Heart right ventricle (tissue), 16 donors: ENCODE measurements at places on chromosomes 7 and 10. TPM values are rescaled to one million over a fixed set of nuclear protein-coding genes. Genes with fewer than 3 reads are reported as not detected.

- no peaks in the 10 kb centered on the region for H3K27me3 ChIP-seq
- H3K4me3 ChIP-seq: peak overlapping the region; percentile 88
- H3K36me3 ChIP-seq: no peaks in the 10 kb centered on the region
These were observed 621 bp upstream of the FAM133B start for GRCh38 chr7:92590711-92591310.

- no peak for DNase-seq
- no peaks in the 10 kb centered on the region for H3K36me3 ChIP-seq
- H3K4me1 ChIP-seq: peaks cover 17% of the 10 kb centered on the region
- no peak overlapping the region for H3K4me3 ChIP-seq
- H3K27ac ChIP-seq: no peak overlapping the region
- peaks cover under 1% of the 10 kb centered on the region for H3K27me3 ChIP-seq
These were observed 75.5 kb upstream of the CXCL12 start for GRCh38 chr10:44460416-44460815.

GRCh38 chr10:91345716-91346115, 64.4 kb upstream of the HECTD2 start:
- no peaks in the 10 kb centered on the region for H3K36me3 ChIP-seq
- H3K27me3 ChIP-seq: no peaks in the 10 kb centered on the region
- H3K4me1 ChIP-seq: peaks cover 33% of the 10 kb centered on the region
- no peak overlapping the region for H3K4me3 ChIP-seq
- no peak for DNase-seq

DNA sequence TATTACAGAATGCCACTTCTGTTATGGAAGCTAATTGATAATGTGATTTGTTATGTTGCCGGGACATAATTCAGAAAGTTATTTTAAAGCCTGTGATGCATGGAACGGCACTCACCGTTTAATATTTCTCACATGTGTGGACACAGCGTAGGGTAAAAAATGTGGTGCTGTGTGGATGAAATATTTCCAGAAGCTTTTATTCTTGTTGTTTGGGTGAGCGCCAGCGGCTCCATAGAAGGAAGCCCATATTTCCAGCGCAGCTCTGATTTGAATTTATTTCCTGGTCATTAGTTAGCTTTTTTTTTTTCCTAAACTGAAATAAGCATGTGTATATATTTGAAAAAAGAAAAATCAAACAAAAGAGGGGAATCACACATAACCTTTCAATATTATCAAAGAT, 20.2 kb upstream of the NKX6-2 start:
- H3K27ac ChIP-seq: no peak overlapping the region
- no peaks in the 10 kb centered on the region for H3K36me3 ChIP-seq
- H3K4me3 ChIP-seq: no peak overlapping the region

DNA sequence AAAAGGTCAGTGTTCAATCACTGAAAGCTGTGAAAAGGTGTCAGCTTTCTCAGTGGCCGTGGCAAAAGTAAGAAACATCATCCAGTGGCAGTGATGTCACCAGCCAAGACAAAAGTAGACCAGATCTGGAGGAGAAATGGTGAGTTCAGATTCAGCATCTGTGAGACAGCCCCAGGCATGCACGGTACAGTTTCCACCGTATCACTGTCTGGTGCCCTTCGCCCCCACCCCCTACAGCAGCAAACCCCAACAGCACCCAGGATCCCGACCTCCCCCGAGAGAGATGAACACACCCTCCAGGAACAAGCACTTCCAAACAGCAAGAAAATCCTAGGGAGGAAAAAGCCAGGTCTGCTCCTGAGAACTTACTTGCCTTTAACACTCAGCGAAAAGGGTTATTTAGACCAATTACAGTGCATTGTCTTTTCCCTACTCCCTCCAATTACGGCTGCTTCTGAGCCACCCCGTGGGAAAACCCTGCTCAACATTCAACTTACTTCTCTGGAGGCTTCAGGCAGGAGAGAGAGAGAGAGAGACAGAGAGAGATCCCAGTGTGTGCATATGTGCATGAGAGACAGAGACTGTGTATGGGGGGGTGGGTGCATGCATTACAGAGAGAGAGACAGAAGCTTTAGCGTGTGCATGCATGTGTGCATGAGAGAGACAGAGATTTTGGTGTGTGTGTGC, 189.6 kb downstream of the GRID1 start:
- no peaks in the 10 kb centered on the region for H3K27me3 ChIP-seq
- H3K27ac ChIP-seq: no peak overlapping the region
- no peaks in the 10 kb centered on the region for H3K4me1 ChIP-seq
- H3K4me3 ChIP-seq: no peak overlapping the region
- no peak for DNase-seq

DNA sequence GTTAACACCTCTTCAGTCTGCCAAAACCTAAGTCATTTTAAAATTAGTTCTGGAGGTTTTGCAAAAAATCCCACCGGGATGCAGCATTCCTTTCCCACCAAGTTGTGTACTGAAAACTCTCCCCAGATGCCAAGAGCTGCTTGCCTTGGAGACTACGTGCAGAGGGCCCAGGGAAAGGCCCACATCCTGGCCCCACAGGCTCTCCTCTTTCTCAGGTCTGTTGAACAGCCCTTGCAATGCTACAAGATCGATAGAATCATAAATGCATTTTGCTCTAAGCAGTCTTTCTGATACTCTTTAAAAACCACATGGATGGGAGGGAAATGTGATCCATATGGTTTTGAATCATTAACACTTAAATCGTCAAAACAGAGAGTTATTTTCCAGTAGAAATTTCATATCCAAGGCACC, 126.7 kb upstream of the ZMIZ1 start:
- no peak overlapping the region for H3K4me3 ChIP-seq
- H3K27ac ChIP-seq: no peak overlapping the region
- no peaks in the 10 kb centered on the region for H3K36me3 ChIP-seq
- no peaks in the 10 kb centered on the region for H3K27me3 ChIP-seq
- no peak for DNase-seq
- H3K4me1 ChIP-seq: peaks cover 15% of the 10 kb centered on the region

GRCh38 chr7:39609113-39609934, 14.0 kb upstream of the RALA start:
- no peak overlapping the region for H3K27ac ChIP-seq
- peak overlapping the region; percentile 25 for H3K4me3 ChIP-seq
- H3K27me3 ChIP-seq: no peaks in the 10 kb centered on the region
- H3K36me3 ChIP-seq: no peaks in the 10 kb centered on the region
- peaks cover 20% of the 10 kb centered on the region for H3K4me1 ChIP-seq
- DNase-seq: peak; percentile 6

Gene HOXA3
- total RNA-seq: 0.21 TPM

Gene TMEM273
- 16.7 TPM for total RNA-seq
